ENCODE measurements at places on chromosomes 7 and 10.

- DNase-seq = no peak
Measured at GRCh38 chr7:53661645-53662217, 626.3 kb downstream of the POM121L12 start.

DNA sequence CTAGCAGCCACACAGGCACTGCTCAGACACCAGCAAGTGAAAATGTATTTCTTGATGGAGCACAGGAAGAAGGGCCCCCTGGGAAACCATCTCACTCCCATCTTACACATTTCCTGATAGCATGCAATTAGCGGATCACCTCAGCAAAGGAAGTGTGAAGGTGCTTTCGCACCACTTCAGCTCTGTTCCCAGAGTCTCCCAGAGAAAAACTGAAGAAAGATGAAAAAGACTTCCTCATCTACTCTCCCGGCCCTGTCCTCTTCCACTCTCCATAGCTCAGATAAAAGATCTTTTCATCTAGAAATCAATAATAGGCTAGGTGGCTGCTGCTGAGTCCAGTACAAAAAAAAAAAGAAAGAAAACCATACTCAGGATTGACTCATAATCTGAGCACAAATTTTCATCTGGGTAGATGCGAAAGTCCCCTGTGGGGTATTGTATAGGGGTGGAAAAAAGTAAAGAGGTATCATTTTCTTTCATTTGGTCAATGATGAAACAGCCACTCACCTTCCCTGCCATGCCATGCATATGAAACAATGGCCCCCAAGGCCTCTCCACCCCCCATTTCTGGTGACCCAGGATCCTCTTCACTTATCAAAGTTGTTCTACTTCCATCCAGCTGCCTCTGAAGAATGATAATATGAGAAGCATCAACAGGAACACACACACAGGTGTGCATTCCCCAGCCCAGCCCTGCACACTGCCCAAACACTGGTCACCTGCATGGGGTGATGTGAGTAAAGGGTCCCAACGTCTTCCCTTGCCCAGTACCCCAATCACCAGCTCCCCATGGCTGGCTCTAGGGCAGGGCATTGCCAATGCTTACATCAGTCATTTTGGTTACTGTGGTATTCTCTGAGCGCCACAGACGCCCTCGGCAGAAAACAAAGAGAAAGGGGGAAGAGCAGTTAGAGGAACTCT lies 48.8 kb upstream of the DGKI start:
- DNase-seq = no peak

- DNase-seq = no peak
Measured at GRCh38 chr10:70178139-70178725, 7.9 kb upstream of the SAR1A start.

- DNase-seq = no peak
Measured at GRCh38 chr7:25772802-25773201, 379.2 kb upstream of the NFE2L3 start.

All from stimulated activated CD4-positive, alpha-beta T cell treated with anti-CD3 and anti-CD28 coated beads, Interleukin-4, amount 100 ng/mL, for 1 hour (primary cell).